Stimulated activated CD8-positive, alpha-beta memory T cell treated with anti-CD3 and anti-CD28 coated beads, Interleukin-7, amount 100 ng/mL, for 48 hours (primary cell): ENCODE measurements at places on chromosomes 16 and 17.

DNA sequence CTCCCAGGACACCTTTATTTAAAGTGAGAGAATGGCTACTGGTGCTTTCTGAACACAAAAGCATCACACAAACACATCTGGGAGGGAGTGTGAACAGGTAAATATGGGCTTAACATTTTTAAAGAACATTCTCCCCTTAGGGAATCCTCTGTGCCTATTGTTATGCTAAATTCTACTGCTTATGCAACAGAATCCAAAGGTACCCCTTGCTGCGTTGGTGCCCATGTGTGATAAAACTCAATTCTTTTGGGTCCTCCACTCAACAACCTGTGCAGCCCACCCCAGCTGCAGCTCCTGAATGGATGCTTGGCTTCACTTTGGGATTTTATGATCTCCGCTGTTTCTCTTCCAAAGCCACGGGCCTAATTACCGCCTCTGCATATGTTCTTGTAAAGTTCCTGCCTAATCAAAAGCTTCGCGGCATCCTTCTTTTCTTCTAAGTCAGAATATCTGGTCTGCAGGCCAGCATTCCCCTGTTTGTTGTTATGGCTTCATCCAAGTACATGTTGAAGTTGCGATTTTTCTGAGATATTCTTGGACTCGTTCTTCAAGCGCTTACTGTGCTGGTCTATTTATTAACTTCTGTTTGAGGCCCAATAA is 23.9 kb downstream of the RHBDL3 start:
- DNase-seq: no peak

GRCh38 chr17:75720656-75721462 is at the start of gene ITGB4:
Gene ITGB4 (plus strand): TSS chr17:75721459. CDS start chr17:75724704, 3,245 bp downstream.
- DNase-seq: peak; percentile 17

DNA sequence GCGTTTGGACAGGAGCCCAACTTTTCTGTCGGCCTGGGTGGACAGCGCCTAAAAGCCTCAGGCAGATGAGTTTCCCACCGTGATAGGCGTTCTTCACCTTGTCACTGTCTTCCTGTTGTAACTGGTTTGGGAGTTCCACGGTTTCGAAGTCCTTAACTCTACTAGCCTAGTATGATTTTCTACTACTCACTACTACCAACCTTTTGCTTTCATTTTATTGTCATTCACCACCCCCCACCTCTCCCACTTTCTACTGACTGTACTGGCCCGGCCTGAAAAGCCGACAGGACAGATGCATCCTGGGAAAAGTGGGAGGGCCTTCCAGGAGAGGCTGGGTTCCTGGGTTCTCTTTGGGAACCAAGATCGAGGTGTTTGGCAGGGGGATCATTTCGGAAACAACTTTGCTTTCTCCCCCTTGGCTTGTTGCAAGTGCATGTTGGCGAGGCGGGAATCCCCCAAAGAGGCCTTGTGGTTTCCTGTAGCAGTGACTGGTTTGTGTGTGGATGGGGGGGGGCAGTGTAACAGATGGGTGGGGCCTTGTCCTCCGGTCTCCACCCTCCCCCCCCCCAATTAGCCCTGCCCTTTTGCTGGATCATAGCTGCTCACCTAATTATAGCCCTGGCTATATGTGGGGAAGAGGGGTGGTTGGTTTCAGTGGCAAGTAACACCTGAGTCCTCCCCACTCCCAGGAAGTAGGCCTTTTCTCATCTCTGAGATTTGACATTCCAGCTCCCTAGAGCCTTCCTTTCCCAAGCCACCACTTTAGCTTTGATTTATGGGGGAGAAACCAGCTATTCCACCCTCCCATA is 1.4 kb downstream of the EIF5A start:
- no peak for DNase-seq

GRCh38 chr16:77890075-77890474 is 101.7 kb downstream of the VAT1L start:
- DNase-seq: no peak

- no peak for DNase-seq
These were observed 88.6 kb downstream of the RAB11FIP4 start for GRCh38 chr17:31480067-31480466.

DNA sequence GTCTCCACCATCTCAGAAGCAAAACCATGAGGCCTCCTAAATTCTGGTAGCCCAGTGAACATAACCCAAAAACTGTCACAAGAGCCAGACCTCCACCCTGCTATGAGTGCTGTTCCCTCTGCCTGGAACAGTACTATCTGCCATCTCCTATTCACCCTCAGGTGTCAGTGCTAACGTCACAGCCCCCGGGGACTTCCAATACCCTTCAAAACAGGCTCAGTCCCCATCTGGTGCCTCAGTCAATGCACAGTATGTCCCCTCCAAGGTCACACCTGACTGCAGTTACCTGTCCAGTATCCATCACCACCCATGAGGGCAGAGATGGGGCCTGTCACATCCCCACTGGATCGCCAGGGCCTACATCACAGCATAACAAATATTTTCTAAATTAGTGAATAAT is 11.5 kb downstream of the CREBBP start:
- no peak for DNase-seq

DNA sequence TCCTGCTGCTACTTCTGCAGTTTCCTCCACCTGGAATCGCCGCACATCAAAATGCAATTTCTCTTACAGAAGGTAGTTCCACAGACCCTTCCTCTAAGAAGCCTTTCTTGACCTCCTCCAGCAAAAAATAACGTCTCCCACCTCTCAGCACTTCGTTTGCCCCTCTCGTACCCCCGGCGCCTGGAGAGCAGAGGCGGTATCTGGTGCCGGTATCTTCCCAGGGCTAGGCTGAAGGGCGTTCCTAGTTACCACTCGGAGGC is 482 bp downstream of the DCTPP1 start:
- no peak for DNase-seq

- no peak for DNase-seq
These were observed 27.0 kb downstream of the ASIC2 start for GRCh38 chr17:33266116-33266515.

- no peak for DNase-seq
These were observed 238.0 kb upstream of the AXIN2 start for GRCh38 chr17:65799454-65799853.

DNA sequence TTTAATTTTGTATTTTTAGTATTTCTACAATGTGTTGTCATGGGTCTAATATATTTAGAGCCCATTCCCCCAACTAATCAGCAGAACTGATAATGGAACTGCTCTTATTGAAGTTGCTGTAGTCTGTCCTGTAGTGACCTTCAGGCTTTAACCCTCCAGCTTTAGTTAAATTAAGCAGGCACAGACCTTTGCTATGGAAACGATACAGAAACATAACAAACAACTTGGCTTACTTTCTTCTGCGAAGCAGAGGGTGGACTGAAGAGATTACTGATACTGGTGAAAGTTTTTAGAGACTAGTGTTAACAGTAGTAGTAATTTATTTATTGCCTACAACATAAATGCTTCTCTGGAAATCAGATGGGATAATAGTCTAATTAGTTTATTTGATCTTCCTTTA is 61.4 kb downstream of the NFATC3 start:
- no peak for DNase-seq
